Pancreas (tissue), 10 donors: ENCODE measurements at places on chromosomes 6 and 20.
A peak's percentile ranks its signal among the peaks of the same experiment; 100 is the strongest.

- peak; percentile 60 for DNase-seq
Observed at GRCh38 chr6:34514593-34515472, 41.3 kb downstream of the SPDEF start.

GRCh38 chr6:42030585-42031506 lies 19.5 kb upstream of the TAF8 start:
- no peak for DNase-seq

DNA sequence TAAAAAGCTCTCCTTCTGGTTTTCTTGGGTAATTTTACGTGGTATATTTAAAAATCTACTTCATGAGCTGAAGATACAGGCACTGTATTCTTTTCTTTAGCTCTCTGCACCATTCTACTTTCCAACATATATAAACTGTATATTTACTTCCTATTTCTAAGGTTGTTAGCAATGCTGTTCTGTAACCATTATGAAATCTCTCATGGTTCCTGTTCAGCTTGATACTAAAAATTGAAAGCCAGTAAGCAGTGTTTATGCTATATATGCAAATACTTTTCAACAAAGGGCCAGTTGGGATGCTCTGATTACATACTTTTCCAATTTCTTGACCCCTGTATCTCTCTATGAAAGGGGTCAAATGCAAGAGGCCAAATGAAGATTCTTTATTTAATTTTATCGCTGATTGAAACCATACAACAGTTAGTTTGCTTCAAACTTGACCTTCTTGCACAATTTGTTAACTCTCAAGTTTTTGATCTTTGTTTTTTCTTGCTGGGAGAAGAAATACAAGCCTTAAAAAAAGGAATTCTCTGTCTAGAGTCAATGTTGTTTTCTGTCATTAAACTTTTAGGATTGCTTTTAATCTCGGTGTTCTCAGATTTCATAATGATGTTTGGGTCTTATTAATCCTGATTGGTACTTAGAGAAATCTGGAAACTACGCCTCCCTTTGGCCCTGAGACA lies 223.2 kb downstream of the PRL start:
- DNase-seq: no peak

GRCh38 chr6:32271429-32271828 lies 47.6 kb upstream of the NOTCH4 start:
- no peak for DNase-seq

DNA sequence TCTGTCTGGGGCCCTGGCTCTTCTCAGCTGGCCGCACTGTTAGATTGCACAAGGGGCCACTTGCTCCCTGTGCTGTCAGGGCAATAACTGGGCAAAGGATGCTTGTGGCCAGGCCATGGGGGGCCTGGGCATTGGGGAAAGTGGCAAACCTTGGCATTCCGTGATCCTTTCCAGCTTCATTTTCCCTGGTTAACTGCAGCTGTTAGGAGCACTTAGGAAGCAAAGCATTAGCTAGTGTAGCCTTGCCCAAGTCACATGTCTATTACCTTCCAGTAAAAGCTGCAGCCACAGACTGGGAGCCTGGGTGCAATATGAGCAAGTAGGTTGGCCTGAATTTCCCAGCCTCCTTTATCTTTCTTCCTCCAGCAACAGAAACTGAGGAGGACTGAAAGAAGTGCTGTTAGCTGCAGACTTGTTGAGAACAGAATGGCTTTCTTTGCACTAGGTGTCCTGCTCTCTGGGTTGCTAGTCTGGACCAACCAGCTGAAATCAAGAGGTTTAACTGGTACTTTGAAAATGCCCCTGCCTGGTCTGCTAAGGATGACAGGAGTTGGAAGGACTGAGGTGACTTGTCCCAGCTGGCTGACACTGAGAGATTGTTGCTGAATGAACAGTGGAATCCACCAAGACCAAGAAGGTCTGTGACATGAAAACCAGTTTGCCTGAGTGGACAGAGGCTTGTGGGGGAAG lies 312.3 kb upstream of the SUPT3H start:
- no peak for DNase-seq

DNA sequence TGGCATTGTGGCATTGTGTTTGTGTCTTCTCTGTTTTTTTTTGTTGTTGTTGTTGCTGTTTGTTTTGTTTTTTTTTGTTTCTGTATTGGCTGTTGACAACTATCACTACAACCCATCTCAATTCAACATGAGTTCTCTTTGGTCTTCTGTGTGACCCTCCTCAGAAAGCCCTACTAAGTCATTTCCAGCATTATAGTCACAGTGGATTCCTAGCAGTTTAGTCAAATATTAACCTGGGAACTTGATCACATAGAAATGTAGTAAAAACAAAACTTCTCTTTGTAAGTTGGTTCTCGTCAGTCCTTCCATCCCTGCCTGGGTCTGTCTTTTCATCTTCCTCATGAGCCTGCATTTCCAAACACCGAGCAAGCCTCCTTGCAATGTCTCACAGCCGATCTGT lies 16.8 kb downstream of the SLC17A2 start:
- DNase-seq: no peak

DNA sequence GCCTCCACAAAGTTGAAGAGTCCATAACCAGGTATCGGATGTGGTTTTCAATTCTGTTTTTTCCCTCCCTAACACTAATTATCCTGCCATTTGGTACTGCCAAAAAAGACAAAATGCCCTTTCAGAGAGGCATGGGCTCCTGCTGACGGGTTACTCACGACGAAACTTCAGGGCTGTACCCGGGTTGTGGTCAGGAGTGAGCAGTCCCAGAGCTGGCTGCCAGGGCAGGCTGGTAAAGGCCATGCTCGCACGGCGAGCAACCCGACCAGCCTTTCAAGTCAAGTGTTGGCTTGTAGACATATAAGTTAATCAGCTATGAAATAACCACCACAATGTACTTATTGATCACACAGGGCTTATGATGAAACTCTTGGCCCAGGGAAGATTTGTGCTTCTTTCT lies 152.5 kb downstream of the FOXC1 start:
- DNase-seq: no peak

GRCh38 chr20:47487175-47487917 lies 14.3 kb upstream of the NCOA3 start:
- no peak for DNase-seq

GRCh38 chr20:57619051-57619831 lies 985 bp downstream of the ZBP1 start:
- DNase-seq: no peak

DNA sequence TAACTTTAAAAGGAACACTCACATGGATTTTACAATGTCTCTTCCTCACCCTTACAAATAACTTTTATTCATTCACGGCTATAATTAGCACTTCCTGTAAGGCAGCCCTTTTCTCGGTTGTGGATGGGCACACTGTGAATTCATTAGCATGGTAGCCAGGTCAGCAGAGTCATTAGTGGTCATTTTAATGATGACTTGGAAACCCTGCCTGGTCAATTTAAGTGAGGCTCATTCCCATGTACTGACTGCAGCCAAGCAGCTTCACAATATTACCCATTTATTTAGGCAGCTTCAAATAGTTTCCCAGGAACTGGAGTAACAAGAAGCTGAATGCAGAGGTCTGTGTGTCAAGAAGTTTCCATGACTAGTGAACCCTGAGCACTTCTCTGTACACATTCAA lies 248.8 kb downstream of the KHDC1L start:
- no peak for DNase-seq

GRCh38 chr6:14095437-14095836 lies 22.1 kb upstream of the CD83 start:
- DNase-seq: no peak

DNA sequence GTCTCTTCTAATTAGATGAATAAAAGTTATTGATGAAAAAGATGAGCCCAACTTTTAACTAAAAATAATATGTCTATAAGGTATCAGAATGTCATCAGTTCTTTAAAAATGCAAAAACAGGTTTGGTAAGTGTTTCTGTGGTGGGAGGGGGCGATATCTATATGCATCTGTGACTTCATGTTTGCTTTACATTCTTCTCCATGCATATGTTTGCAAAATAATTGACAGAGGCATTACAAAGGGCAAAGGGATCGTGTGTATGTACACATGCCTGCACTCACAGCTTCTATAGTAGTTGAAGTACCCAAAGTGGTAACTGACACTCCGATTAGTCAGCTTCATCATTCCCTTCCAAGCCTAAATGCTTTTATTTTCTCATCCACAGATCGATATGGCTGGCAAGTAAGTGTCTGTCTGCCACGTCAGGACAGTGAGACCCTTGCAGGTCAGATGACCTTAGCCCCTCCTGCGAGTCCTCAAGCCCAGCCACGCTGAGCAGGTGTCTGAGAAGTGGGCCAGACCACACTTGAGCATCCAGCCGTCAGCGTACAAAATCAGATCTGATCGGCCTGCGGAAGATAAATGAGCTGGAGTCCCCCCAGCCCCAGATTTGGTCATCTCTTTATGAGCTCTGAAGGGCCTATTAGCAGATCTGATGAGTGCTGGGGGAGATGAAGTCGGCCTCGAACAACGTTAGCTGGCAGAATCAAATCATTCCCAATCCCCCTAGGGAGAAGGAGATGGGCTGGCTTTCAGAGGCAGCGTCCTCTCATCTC lies 369.1 kb downstream of the MAFB start:
- DNase-seq: no peak

DNA sequence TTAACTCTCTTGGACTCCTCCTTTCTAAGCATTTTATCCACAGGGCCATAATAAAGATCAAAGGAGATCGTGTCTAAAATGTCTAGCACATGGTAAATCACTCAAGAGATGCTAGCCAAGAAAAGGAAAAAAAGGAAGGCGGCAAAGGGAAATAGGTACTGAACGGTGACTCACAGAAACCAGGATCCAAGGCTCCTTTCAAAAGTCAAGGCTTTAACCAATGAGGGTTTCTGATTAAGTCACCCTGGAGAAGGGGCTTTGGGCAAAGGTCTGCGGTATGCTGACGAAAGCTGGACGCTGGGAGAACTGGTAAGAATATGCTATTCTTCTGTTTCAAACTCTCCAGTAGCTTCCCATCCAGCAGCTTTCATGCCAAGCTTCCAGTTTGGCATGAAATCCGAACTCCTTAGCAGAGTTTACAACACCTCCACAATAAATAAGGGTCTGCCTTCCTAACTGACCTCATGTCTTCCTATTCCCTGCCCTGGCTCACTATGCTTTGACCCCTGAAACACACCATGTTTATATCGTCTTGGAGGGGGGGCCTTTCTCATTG lies 1.0 kb downstream of the TOMM34 start:
- DNase-seq: no peak

GRCh38 chr20:910132-910869 lies 5.8 kb downstream of the ANGPT4 start:
- no peak for DNase-seq

GRCh38 chr20:30816182-30816645 lies 441.2 kb upstream of the DEFB115 start:
- peak; percentile 89 for DNase-seq

- no peak for DNase-seq
Observed at GRCh38 chr20:8642247-8642646, 426.6 kb upstream of the PLCB4 start.

- no peak for DNase-seq
Observed at GRCh38 chr6:164578616-164579015, 730.8 kb downstream of the C6orf118 start.

DNA sequence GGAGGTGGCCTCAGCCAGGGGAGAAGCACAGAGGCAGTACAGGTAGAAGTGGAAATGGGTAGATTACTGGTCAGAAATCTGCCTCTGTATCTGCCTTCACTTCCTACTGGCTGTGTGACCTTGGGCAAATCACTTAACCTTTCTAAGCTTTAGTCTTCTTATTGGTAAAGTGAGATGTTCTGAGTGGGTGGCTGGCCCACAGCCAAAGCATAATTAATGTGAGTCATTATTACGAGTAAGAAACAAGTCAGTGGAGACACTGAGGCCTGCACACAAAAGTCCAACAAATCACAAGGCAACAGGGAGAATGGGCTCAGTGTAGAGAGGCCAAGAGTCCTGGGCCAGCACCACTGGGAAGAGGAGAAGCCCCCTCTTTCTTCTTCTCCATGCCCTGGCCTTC lies 39.1 kb downstream of the NRN1 start:
- no peak for DNase-seq

GRCh38 chr20:5703681-5704101 lies 46.5 kb upstream of the SHLD1 start:
- DNase-seq: no peak

GRCh38 chr6:167467793-167468431 lies 143.0 kb downstream of the TTLL2 start:
- DNase-seq: no peak

DNA sequence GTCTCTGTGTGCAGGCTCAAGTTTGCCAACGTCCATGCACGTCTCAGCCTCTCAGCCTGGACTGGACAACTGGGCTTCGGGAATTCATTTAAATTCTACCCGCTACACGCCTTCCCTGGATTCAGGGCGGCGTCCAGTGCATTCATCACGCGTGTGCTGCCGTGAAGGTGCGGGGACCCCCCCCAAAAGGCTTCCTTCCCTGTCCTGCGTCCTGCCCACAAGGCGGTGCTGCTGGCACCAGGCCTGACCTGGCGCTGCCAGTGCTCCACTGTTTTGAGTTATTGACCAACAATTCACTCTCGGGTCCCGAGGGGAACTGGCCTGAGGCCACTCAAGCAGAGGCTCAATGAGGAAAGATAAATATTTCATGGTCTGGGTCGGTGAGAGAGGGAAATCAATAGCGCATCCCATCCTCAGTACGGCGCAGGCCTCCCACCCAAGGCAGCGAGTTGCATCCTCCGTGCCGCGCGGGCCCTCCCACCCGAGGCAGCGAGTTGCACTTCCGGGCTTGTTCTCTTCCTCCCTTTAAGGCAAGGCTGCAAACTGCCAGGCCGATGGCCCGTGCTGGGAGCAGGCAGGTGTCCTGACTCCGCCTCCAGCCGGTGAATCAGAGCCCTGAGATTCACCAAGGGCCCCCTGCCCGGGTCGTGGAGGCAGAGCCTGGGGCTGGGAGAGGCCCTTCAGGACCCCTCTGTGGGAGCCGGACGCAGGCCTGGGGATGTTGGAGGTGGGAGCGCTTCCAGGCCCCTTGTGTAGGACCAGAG lies 22.8 kb upstream of the BHLHE23 start:
- no peak for DNase-seq

- no peak for DNase-seq
Observed at GRCh38 chr6:139114746-139115145, 20.1 kb upstream of the HECA start.

DNA sequence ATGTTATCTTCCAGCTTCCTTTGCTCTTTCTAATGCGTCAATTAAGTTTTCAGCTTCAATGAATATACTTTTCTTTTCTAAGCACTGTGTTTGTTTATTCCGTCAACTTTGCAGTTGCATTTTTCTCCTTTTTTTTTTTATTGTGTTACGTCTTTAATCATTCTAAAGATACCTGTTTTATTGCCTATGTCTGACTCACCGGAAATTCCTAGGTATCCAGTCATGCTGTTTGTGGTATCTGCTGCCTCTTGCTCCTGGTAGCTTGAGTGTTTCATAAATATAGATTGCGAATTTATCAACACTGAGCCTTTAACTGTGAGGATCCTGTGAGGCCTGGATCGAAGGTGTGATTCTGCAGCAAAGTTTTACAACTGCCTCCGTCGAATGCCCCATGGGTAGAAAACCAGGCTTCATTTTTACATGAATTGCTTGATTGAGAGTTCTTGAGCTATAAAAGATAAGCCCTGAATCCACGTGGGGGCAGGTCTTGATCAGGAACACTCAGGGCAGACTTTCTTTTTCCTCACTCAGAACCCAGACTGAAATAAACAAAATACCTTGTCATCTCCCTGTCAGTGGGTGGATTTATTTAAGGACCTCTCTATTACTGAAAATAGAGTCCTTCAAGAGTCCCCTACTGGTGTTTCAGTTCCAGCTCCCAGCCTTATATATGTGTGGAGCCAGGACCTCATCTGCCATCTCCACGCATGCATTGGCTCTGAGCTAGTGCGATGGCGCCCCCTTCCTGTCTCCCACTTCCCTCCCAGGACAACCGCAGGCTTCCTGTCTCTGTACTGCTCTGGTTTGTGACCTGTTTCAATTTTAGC lies 60.1 kb upstream of the LRRC1 start:
- DNase-seq: no peak

- DNase-seq: no peak
Observed at GRCh38 chr6:56525974-56526789, 116.5 kb downstream of the DST start.
